Stimulated activated CD4-positive, alpha-beta T cell treated with anti-CD3 and anti-CD28 coated beads, TNF-alpha, amount 100 ng/mL, for 4 hours (primary cell): ENCODE measurements at places on chromosomes 2 and 18.

- DNase-seq: no peak
These were observed 326.9 kb upstream of the HNRNPA3 start for GRCh38 chr2:176885661-176886060.

DNA sequence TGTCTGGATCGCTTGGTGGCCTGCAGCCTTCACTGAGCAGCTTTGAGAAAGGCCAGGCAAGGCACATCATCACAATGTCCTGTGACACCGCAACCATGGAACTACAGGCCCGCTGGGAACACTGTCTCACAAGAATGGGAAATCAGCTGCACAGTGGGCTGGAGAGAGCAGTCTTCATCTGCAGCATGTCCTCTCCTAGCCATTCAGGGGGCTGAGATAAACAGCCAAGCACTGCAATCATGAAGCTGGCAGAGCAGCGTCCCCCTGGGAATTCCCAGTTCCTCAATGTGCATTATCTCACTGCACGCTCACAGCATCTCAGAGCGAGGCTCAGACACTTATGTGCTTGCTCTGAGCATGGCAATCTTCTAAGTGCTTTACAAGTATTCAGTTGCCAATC lies 1.9 kb downstream of the CMPK2 start:
- no peak for DNase-seq

DNA sequence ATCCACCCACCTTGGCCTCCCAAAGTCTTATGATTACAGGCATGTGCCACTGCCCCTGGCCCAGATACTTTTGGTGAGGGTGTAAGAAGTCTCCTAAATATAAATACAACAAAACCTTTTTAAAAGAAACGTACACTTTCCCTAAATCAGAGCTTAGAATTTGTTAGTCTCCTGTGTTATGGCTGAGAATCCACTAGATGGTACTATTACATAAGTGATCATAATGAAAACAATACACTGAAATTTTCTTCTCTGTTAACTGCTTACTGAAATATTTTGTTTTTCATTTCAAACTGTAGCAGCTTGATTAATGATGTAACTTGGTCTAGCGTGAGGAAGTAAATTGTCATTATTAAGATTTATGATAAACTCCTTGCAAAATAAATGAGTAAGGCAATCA lies 74.8 kb upstream of the FAM98A start:
- DNase-seq: no peak

DNA sequence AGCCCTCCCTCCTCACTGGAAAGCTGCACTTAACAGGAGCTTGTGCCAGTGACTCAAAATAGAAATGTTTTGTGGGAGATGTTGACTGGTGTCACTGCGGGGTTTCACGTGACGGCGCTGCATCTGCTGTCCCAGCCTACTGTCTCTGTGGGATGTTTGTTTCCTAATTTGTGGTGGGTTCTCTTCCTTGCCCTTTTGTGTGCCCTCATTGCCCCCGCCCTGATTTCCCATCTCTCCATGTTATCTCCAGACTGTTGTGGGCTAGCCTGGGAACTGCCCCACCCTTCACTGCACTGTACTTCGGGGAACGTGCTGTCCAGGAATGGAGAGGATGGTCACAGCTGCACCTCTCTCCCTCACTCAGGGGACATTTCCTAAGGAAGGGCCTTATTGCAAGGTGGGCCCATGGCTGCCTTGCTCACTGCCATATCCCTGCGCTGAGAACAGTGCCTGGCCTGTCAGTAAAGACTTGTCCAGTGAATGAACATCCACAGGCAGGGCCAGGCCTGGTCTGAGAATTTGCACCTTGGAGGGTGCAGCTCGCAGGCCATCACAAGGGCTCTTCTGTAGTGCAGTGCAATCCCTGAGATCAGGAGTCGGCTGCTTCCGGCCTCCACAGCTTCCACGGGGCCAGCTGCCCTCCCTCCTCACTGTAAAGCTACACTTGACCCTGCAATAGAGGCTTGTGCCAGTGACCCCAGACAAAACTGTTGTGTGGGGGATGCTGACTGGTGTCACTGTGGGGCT lies 18.1 kb downstream of the ZAP70 start:
- DNase-seq: no peak

DNA sequence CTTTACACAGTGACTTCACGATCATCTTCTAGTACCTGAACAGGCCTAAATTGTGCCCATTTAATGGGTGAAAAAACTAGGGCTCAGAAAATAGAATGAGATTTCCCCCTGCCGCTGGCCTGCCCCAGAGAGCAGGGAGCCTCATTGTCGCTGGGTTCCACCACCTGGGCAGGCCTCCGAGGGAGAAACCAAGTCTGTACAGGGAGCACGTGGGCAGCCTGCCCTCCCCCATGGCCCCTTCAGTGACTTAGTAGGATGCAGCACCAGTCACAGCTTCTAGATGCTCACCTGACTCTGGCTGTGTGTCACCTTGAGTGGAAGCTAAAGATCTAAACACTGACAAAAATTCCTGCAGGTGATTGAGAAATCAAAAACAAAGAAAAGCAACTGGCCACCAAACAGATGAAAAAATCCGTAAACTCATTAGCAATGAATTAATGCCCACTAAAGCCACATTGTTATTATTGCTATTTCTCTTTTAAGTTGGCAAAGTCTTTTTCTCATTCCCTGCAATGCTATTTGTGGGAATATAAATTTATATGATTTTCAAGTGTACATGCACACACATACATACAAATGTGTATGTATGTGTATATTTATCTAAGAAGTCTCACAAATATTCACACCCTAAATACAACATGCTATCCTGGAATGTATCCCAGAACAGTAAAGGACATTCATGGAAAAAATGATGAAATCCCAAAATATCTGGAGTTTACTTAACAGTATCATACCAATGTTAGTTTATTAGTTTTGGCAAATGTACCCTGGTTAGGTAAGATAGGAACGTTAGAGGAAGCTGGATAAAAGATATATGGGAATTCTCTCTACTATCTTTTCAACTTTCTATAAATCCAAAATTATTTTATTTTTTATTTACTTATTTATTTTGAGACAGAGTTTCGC lies 18.7 kb upstream of the ASPRV1 start:
- no peak for DNase-seq

DNA sequence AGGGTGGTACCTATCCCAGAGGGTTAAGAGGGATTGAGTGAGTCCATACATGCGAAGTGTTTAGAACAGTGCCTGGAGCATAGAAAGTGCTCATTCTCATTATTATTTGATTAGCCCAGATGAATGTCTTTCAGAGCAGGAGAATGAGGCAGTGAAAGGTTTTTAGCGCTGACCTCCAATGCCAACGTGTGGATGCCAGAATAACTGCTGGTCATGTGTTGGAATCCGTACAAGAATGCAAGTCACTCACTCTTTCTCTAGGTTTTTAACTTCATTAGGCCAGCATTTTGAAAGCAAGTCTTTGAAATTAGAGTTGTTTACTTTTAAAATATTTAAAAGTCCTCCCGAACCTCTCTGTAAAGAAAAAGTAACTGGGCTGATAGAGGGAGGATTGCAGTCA lies 374.2 kb downstream of the EN1 start:
- DNase-seq: no peak

GRCh38 chr2:168583710-168584521 lies 127.8 kb downstream of the CERS6 start:
- DNase-seq: no peak

- DNase-seq: no peak
These were observed 29.2 kb downstream of the ZNF516 start for GRCh38 chr18:76465630-76466409.

DNA sequence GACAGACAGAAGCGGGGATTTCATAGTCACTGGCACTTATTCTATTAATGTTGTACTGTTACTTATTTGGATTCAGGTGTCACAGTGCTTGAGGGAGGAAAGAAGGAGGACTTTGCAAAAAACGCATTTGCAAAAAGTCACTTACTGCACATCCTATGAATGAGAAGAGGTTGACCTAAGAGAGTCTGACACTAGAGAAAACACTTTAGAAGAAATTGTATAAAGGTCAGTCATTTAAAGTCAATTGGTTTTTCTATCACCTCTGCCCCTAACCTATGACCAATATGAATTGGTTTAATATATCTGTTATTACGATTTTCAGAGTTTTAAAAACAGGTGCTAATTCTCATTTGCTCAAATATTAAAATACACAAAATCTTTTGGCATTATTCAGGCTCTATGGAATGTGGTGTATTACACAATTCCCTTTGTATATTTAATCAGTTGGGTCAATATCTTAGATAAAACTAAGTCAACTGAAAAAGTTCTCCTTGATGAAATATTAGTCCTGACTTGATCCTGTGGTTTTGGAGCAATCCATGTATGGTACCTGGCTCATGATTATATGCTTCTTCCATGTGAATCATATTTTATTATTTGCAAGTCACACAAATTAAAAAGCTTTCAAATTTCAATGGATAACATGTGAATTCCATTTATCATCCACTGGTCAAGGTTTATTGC lies 157.4 kb downstream of the CDH2 start:
- DNase-seq: no peak

GRCh38 chr2:223418604-223419199 lies 183.5 kb downstream of the SCG2 start:
- DNase-seq: no peak

- no peak for DNase-seq
These were observed 26.8 kb downstream of the MSH2 start for GRCh38 chr2:47429795-47430194.

DNA sequence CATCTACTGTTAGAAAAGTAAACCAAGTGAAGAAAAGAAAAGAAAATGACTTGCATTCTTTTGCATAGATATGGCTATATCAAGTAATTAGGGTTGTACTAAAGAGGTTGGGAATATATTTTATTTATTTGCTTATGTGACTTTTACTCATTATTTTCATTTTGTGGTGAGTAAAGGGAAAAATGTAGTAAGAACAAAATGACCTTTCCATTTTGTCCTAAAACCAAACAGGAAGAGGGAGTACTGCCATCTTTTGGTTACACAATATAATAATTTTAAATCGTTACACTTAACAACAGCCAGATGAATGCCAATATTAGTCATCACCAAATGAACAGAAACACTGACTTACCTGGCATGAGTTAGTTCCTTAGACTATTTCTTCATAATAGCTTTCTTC lies 47.3 kb upstream of the NDUFV2 start:
- DNase-seq: no peak

GRCh38 chr2:127048618-127048935 lies 58.4 kb downstream of the BIN1 start:
- no peak for DNase-seq

GRCh38 chr2:83186105-83186760 lies 1272.8 kb downstream of the SUCLG1 start:
- no peak for DNase-seq

DNA sequence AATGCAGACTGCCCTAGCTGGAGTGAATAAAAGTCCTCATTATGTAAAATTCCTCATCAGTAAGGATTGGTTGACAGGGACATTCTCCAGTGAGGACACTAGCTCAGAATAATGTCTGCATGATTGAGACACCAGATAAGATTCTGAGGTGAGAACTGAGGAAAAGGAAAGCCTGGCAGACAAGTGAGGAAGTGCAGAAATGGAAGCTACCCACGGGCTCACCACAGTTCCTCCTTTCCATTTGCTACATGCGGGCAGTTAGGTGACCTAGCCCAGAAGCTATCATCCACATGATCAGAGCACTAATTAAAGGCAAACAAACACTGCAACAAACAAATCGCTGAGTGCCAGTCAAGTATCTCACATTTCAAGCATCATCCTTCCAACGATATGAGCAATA lies 27.7 kb downstream of the NETO1 start:
- DNase-seq: no peak

GRCh38 chr2:155844461-155844860 lies 488.1 kb downstream of the NR4A2 start:
- DNase-seq: no peak

- no peak for DNase-seq
These were observed 61.4 kb downstream of the LRP1B start for GRCh38 chr2:142069251-142069888.

DNA sequence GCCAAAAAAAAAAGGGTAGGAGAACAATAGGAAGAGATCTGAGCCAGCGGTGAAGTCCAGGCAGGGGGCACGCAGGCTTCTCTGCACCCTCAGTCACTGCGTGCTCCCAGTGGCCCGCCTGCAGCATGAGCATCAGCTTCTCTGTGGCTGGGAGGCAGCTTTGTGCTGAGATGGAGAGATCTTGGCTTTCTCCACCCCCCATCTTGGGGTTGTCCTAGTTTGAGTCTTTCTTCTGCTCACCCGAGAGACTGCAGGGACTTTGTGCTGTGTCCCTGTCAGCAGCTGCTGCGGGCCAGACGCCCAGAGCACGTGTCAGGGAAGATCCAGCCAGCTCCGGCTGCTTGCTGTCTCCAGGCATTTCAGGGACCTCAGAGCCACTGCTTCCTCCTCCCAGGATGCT lies 20.3 kb downstream of the TRAPPC12 start:
- DNase-seq: no peak

GRCh38 chr2:239594019-239594771 lies 193.4 kb upstream of the HDAC4 start:
- no peak for DNase-seq

DNA sequence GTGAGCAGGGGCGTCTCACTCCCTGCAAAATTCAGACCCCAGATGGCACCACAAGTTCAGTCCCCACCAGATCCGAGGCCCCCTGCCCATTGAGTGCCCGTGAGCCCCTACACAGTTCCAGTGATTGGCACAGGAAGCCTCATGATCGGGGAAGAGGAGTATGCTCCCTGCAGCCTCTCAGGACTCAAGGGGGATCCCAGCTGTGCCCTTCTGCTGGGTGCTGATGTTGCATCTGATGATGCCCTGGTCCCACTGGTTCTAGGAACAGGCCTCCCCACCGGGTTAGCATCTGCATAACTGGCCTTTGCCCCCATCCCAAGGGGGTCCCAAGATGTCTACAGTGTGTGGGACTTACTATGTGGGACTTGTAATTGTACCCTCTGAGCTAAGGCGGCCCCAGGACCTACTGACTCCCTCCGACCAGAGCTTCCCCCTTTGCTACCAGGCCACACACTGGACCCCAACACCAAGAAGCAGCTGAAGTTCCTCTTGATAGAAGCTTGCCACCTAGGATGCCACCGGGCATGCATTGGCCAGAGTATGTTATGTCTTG lies 8.6 kb downstream of the ALPG start:
- DNase-seq: no peak

- DNase-seq: no peak
These were observed 1.4 kb downstream of the CCDC85A start for GRCh38 chr2:56185101-56185581.

GRCh38 chr2:229884775-229885699 lies 36.8 kb downstream of the TRIP12 start:
- no peak for DNase-seq

DNA sequence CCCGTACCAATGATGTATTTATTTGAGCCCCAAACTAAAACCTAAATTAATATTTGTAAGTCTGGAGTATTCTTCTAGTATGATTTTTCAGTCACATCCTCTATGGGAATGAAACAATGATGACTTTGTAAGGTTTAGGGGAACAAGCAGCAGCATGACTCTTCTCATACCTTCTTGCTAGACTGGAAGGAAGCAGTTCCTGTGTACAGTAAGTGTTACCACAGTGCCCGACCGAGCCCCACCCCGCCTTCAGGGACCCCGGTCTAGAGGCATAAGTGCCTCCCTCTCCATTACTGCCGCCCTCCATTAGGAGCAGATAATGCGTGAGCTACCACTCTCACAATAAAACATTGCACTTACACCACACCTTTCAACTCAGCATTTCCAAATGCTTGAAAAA lies 599.3 kb downstream of the ARHGAP15 start:
- DNase-seq: no peak

GRCh38 chr2:232207174-232207573 lies 171.4 kb upstream of the ALPP start:
- DNase-seq: no peak
